ENCODE measurements at places on chromosomes 2 and 18. TPM values are rescaled to one million over a fixed set of nuclear protein-coding genes. Genes with fewer than 3 reads are reported as not detected.

DNA sequence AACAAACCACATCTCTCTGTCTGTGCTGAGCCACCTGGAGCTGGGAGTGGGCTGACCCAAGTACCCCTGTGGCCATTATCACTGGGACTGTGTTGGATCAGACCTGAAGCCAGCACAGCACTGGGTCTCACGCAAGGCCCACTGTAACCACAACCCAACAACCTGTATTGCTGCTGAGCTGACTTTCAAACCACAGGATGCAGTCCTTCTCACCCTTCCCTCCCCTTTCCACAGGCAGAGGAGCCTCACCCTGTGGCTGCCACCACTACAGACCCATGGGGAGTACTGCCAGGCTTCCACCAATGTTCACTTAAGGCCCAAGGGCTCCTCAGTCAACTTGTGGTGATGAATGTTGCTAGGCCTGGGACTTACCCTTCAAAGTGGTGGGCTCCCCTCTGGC, 135.7 kb downstream of the DIS3L2 start:
- no peak for DNase-seq

GRCh38 chr2:1585635-1586034, 158.7 kb downstream of the PXDN start:
- DNase-seq = no peak

- DNase-seq = no peak
Observed at GRCh38 chr18:5941890-5942289, 46.6 kb upstream of the TMEM200C start.

GRCh38 chr18:68916734-68917133, 118.9 kb downstream of the CCDC102B start:
- DNase-seq = no peak

- DNase-seq = no peak
Observed at GRCh38 chr2:31113765-31114164, 24.5 kb downstream of the GALNT14 start.

DNA sequence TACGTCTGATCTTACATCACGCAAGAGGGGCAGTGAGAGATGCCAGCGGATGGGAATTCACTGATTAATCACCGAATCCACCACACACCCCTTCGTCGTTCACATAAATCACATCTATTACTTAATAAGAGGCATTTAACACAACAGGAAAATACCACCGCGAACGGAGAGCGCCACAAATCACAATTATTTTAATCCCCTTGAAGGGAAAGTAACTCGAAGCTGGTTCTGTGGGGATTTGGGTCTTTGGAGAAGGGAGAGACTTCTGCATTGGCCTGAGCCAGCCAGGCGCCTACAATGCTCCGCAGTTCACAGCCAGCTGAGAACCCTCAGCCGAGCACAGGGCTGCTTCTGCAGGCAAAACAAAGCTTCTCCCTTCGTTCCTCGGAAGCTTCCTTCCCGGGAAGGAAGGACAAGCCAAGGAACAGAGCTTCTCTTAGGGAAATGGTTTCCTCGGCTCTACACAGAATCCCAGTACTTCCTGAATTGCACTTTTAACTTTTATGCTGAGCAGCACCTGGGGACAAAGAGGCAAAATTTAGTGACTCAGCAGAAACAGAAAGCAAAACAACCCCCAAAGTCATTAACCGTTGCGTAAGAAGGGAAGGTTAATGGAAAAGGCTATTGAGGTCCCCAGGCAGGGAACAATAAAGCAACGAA, at the start of gene LRP1B:
Gene LRP1B (minus strand): TSS at position 7 of the 660 bp plus-strand sequence. CDS start 287 bp downstream, outside the sequence.
- DNase-seq = no peak

GRCh38 chr18:28468901-28469300, 292.0 kb upstream of the CDH2 start:
- no peak for DNase-seq

DNA sequence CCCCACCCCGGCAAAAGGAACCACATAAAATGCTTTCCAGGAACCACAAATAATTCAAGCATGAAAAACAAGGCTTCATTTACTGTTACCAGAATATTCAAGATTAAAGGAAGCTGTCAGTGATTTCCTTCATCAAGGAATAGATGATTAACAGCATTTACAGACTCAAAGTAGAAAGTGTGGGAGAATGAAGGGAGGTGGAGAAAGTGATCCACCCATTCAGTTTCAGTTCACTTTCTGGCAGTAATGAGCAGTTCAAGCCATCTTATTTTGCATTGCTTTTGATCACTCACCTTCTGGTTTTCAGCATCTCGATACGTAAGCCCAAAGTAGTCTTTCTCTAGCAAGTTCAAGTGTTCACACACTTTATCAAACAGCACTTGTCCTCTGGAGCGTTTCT, 99.0 kb downstream of the EPB41L3 start:
- DNase-seq = no peak

GRCh38 chr2:54122939-54123338, 7.5 kb downstream of the ACYP2 start:
- no peak for DNase-seq

GRCh38 chr2:237685408-237685807, 58.0 kb downstream of the LRRFIP1 start:
- DNase-seq = no peak

- no peak for DNase-seq
Observed at GRCh38 chr2:141021611-141022010, 1109.2 kb downstream of the LRP1B start.

GRCh38 chr18:75264926-75265597, 54.5 kb downstream of the TSHZ1 start:
- no peak for DNase-seq

DNA sequence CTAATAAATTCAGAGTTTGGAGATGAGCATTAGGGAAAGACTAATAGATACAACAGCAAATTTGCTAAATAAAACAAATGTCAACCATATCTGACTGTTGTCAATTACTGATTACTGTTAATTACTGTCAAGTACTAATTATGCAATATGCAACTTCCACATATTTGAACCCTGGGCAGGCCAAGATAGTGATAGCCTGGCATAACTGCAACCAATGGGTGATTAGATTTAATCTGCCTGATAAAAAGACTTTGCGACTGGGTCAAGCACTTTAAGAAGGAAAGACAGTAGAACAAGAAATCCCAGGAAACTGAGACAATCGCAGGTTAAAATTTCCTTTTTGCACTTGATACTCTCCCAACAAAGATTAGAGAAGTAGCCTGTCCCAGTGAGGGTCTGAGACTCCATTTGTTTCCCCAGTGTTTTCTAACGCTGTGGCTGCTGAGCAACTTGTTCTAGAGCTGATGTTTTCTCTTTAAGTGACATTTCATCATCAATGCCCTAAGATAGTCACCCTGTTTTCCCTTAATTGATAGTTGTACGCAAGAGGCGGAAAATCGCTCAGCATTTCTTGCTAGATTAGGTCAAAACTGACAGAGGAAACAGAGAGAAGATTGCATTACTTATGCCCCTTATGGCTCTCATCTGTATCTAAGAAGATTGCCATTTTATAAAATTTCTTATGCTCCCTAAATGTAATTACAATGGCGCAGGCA, 17.8 kb downstream of the ARHGAP15 start:
- no peak for DNase-seq

GRCh38 chr2:72605836-72606442, 219.9 kb downstream of the EXOC6B start:
- no peak for DNase-seq

- no peak for DNase-seq
Observed at GRCh38 chr2:241592126-241592845, 33.7 kb downstream of the BOK start.

SP140 gene
- total RNA-seq = 6.6 TPM

SRBD1 gene
- 22.4 TPM for total RNA-seq

CCBE1 gene
- 0.33 TPM for total RNA-seq

KCNE4 gene
- 0.71 TPM for total RNA-seq

CYP20A1 gene
- total RNA-seq = 19.5 TPM

CTLA4 gene
- total RNA-seq = 10.6 TPM

SULT1C4 gene
- total RNA-seq = 3.6 TPM

Data from thymus (tissue), 14 donors.